Stimulated activated CD4-positive, alpha-beta T cell treated with anti-CD3 and anti-CD28 coated beads, Interleukin-1b, Interleukin-23, amount 100 ng/mL, for 24 hours (primary cell): ENCODE measurements at places on chromosomes 12 and 14.

GRCh38 chr14:34554540-34555250 lies 15.2 kb upstream of the EAPP start:
- no peak for DNase-seq

DNA sequence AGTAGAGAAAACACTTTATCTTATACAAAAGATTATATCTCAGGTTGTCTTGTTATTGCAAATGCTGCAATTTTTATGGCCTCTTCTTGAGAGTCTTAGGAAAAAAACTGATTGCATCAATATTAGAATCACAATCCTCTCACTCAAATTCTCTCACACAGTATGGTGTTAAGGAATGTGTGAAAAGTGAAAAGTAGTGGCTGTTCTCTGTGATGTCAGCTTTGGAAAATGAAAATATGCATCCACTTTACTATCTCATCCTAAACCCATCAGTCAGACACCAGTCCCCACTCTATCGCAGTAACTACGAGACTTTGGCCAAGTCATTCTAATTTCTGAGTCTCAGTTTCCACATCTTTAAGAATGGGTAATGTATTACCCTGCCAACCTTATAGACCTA lies 32.6 kb upstream of the NTF3 start:
- no peak for DNase-seq

- no peak for DNase-seq
Measured at GRCh38 chr12:65881965-65882413, 57.7 kb downstream of the HMGA2 start.

GRCh38 chr14:64656986-64657385 lies 47.2 kb upstream of the PLEKHG3 start:
- no peak for DNase-seq

DNA sequence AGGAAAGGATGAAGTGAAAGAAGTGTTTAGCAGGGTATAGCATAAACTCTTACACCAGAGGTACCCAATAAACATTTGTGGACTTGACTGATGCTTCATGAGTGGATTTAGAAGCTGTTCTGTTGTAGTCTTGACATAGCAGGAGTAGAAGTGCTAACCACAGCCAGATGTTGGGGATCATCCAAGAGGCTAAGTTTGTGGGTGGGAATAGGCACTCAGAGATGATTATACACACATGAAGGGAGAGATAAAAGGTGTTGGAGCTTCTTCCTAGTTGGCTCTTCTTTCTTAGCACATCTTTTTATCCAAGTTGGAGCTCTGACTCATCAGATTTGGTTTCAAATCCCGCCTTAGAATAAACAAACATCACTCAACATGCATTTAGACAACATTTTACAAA lies 166.7 kb upstream of the E2F7 start:
- no peak for DNase-seq

- DNase-seq, result no peak
Measured at GRCh38 chr14:83780321-83780720, 1749.6 kb upstream of the FLRT2 start.

DNA sequence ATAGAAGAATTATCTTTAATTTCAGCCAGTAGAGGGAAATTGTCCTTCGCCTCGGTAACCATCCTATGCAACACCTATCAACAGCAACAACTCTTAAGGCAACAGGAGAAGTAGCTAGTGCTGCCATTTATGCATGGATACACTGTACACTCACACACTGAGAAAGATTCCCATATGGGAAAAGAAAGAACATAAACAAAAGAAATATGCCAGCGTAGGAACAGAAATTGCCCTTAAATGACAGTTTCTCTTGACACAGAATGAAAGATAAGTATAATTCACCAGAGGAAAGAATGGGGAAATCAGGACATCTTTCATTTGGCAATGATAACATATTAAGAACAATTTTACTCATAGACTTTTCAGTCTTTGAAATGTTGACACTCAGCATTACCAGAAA lies 466.9 kb downstream of the BCAT1 start:
- no peak for DNase-seq

DNA sequence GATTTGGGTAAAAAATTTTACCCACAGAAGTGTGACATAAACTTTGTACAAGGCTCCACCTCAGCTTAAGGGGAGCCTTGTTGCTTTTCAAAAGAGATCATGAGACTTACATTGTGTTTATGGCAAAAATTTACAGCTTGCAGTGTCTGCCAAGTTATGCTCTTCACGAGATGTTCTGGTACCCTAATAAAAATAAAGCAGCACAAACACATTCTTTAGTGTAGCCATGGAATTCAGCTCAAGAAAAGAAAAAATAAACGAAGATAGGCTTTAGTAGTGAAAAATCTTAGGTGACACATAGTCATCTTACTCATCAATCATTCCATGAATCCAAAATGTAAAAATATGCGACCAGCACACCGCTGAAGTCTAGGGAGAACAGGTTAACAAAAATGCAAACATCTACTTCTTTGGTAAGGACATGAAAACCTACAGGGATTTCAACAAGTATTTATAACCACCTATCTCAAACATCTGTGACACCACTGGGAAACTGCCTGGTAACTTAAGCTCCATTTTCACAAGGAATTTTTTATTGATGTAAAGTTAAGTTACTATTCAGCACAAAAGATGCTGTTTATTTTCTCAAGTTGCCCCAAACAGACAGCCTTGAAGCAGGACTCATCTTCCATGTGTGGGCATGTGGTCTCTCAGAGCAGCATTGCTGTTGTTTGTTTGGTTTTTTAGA lies 32.9 kb downstream of the DMAC2L start:
- DNase-seq, result no peak
